ENCODE measurements at places on chromosomes 6 and 20.

DNA sequence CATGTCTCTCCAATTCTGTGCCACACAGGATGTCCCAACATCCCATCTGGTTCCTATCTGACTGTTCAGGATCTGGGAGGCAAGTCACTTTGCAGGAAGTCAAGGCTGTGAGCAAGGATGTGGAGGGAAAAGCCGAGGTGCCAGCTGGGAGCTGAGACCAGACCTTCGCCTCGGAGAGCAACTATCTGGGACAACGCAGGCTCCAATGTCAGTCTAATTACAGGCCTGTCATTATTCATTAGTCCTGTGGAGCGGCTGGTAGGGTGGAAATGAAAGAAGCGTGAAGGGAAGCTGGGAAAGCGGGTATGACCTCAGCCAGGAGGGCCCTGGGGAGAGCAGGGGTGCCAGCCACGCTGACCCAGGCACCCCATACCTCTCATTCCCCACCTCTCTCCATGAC lies 147.3 kb downstream of the UNC5CL start:
- no peak for DNase-seq

DNA sequence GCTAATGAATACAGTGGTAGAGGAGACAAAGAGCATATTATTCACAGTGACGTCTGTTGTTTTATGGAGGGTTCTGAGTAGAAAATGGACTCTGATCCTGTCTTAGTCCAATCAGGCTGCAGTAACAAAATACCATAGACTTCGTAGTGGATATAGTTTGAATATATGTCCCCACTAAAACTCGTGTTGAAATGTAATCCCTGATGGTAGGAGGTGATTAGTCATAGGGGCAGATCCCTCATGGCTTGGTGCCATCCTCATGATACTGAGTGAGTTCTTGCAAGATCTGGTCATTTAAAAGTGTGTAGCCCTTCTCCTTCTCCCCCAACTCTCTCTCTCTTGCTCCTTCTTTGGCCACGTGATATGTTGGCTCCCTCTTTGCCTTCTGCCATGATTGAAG lies 82.5 kb downstream of the CD83 start:
- DNase-seq, result no peak

DNA sequence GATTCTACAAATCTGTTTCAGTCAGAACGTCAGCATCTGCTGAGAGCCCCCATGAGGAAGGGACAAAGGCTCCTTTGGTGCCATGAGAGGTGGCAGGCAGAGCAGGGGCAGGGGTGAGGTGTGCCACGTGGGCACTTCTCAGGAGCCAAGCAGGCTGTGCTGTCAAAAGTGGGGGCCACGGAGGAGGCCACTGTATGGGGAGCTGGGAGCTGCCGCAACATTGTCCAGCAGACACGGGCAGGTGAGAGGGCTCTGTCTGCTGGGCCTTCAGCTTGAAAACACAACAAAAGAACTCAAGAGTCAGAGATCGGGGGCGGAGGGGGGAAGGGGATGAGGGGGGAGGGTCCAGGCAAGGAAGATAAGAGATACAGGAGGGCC lies 21.6 kb upstream of the FOXP4 start:
- no peak for DNase-seq

- DNase-seq, result no peak
Measured at GRCh38 chr20:12555369-12555768, 453.4 kb upstream of the SPTLC3 start.

GRCh38 chr6:116385459-116385802 lies 14.7 kb downstream of the DSE start:
- no peak for DNase-seq

DNA sequence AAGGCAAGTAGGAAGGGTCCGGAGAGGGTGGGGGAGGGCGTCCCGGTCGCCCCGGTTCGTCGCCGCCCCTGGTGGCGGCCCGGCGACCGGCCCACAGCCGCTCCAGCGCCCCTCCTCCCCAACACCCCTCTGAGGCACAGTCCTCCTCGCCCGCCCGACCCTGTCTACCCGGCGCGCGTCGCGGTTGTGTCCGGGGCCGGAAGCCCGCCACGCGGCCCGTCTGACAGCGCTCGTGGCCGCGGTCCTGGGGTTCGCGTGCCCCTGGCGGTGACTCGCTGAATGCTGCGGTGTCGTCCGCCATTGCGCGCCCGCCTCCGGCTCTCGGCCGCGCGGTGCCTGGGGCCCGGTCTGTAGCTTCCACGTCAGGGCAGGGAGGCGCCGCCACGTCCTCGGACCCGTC lies 335.3 kb upstream of the DEFB115 start:
- DNase-seq, result no peak

- DNase-seq, result no peak
Measured at GRCh38 chr6:22673474-22673873, 104.1 kb downstream of the HDGFL1 start.

GRCh38 chr20:32160341-32160740 lies 47.2 kb downstream of the PLAGL2 start:
- DNase-seq, result no peak

DNA sequence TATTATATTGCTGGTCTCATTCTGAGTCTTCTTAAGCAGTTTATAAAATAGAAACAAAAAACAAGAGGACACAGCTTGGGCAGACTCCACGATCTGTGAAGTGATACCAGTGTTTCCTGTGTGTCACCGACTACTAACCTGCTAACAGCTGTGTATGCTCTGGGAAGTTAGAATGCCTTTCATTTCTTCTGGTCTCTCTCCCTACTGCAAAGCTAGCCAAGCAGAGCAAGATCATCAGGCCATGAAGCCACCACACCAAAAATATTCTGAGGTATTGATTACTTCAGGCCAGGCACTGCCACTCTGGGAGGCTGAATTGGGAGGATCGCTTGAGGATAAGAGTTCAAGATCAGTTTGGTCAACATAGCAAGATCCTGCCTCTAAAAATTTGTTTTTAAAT lies 46.9 kb upstream of the SMIM29 start:
- no peak for DNase-seq

DNA sequence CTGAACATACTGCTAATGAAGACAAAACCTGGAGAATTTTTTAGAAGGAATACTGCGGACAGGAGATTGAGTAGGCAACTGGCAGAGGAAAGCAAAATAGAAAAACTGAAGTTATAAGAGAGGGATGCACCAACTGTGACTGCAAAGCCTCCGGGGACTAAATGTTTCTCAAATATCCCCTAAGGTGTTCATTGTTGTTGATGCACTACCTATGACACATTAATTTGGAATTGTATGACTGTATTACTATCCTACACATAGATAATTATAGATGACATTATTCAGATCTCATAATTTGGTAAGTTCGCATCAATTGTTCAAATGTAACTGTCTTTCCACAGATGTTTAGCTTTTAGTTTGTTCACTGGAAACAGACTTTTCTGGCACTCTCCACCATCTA lies 341.1 kb downstream of the MMUT start:
- no peak for DNase-seq

DNA sequence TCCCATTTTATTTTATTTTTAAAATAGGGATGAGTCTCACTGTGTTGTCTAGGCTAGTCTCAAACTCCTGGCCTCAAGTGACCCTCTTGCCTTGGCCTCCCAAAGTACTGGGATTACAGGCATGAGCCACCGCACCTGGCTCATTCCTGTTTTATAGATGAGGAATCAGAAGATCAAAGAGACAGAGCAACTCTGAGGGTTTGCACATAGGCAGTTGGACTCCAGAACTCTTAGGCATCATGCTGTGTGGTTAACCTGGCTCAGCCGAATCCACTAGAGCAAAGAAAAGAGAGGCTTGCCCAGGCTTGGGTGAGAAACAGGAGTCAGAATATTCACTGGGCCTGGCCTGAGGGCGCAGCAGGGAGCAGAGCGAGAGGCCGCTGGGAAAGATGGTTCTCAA lies 9.4 kb downstream of the MYH7B start:
- no peak for DNase-seq

DNA sequence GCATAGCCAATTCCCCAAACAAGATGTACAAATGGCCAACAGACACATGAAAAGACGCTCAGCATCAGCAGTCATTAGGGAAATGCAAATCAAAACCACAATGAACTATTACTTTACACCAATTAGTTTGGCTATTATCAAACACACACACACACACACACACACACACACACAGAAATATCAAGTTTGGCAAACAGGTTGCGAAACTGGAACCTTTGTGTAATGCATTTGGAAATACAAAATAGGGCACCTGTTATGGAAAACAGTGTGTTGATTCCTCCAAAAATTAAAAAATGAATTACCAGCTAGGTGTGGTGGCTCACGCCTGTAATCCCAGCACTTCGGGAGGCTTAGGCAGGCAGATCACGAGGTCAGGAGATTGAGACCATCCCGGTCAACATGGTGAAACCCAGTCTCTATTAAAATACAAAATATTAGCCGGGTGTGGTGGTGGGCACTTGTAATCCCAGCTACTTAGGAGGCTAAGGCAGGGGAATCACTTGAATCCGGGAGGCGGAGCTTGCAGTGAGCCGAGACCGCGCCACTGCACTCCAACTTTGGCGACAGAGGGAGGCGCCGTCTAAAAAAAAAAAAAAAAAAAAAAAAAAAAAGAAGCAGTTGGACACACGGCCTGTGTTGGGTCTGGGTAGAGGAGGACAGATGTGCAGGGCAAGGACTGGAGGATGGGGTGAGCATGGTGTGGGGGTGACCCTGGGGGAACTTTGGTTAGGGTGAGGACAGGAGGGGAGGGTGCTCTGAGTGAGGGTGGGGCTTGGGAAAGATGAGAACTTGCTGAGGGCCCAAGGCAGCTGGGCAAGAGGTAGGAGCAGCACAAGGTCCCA lies 23.8 kb downstream of the HLA-F start:
- DNase-seq, result no peak

- DNase-seq, result no peak
Measured at GRCh38 chr20:23826541-23827021, at the start of gene CST2. TSS of gene CST2 (minus strand) at chr20:23826729. CDS start at chr20:23826660, 69 bp downstream.

Measured in NCI-H446 treated with DMSO at 0.1 percent for 48 hours (cell line).